Right lobe of liver (tissue), 6 donors: ENCODE measurements at places on chromosomes 6 and 20. TPM values are rescaled to one million over a fixed set of nuclear protein-coding genes. Genes with fewer than 3 reads are reported as not detected.

SCAND1 gene
- total RNA-seq = 105 TPM

CST5 gene
- total RNA-seq = not detected

RPP40 gene
- total RNA-seq = 8.1 TPM

CAGE1 gene
- not detected for total RNA-seq

TBCC gene
- 5.4 TPM for total RNA-seq

C6orf132 gene
- 0.07 TPM for total RNA-seq

- H3K36me3 ChIP-seq = no peaks in the 10 kb centered on the region
- no peaks in the 10 kb centered on the region for H3K27me3 ChIP-seq
- DNase-seq = no peak
- H3K4me1 ChIP-seq = peaks cover 14% of the 10 kb centered on the region
- no peak overlapping the region for H3K27ac ChIP-seq
These were observed 10.8 kb upstream of the TAAR1 start for GRCh38 chr6:132669690-132670291.

DNA sequence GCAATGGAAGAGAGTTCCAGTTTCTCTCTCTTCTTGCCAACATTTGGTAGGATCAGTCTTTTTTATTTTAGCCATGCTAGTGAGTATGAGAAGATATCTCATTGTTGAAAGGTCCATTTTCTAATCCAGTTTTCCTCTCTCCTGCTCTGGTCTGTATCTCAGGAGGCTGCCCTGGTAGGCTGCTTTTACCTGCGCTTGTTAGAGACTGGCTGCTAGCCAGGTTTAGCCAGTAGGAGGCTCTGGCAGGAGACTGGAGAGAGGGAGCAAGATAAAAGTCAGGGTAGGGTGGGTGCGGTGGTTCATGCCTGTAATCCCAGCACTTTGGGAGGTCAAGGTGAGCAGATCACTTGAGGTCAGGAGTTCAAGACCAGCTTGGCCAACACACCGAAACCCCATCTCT is 68.6 kb upstream of the FOXP4 start:
- no peak overlapping the region for H3K27ac ChIP-seq
- no peaks in the 10 kb centered on the region for H3K4me1 ChIP-seq
- no peaks in the 10 kb centered on the region for H3K36me3 ChIP-seq
- DNase-seq = no peak

DNA sequence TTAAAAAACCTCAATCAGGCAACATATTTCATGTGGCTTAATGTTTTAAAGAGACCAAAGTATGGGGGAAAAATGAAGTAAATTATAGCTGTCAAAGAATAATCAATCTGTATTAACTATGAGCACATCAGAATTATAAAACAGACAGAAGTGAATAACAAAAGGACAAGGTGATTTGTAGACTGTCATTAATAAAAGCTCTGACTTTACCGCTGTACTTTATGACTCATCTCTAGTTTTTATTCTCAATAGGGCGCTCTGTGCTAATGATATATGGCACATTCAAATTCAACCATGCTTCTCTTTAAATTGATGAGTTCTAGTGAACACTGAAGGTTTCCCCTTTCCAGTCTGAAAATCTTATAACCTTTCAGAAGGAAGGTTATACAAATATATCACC is 72.0 kb downstream of the PREP start:
- no peak overlapping the region for H3K27ac ChIP-seq
- no peak for DNase-seq
- H3K4me1 ChIP-seq = no peaks in the 10 kb centered on the region
- no peaks in the 10 kb centered on the region for H3K27me3 ChIP-seq
- H3K36me3 ChIP-seq = peaks cover 5% of the 10 kb centered on the region

DNA sequence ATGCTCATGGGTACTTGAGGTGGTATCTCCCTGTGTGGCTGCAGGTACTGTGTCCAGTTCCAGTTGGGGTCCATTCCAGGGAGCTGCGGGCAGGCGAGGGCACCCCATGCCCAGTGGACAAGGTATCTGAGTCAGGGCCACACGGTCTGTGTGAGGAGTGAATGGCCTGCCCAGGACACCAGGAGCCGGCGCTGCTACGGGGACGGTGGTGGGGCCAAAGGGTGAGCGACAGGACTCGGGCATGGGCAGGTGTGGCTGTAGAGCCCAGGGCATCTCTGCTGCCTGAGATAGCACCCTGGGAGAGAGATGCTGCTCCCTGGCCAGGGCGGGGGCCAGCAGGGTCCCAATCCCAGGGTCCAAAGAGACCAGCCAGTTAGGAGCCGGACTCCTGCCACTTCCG is 57.6 kb upstream of the ZNFX1 start:
- H3K4me3 ChIP-seq = no peak overlapping the region
- H3K36me3 ChIP-seq = no peaks in the 10 kb centered on the region
- H3K27ac ChIP-seq = no peak overlapping the region
- no peaks in the 10 kb centered on the region for H3K4me1 ChIP-seq

- no peak for DNase-seq
- no peak overlapping the region for H3K27ac ChIP-seq
- H3K4me1 ChIP-seq = no peaks in the 10 kb centered on the region
- no peaks in the 10 kb centered on the region for H3K27me3 ChIP-seq
- no peaks in the 10 kb centered on the region for H3K36me3 ChIP-seq
- H3K4me3 ChIP-seq = no peak overlapping the region
These were observed 148.7 kb downstream of the PRL start for GRCh38 chr6:22147921-22148776.

DNA sequence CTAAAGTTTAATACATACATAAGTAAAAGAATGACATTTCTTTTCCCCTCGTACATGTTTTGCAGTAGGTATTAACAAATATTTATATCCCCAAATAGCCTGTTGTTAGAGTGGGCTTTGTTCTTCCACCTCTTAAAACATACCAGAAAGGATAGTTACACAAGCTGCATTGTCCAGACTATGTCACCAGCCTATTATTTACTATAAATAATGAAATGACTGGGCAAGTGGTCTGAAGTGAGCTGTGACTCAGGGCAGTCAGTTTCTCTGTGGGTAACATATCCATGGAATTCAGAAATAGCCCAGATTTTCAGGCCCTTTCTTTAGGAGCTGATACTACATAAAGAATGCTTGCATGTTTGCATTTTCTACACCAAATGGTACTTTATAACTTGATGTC is 60.1 kb downstream of the FUT9 start:
- H3K27me3 ChIP-seq = no peaks in the 10 kb centered on the region
- H3K4me3 ChIP-seq = no peak overlapping the region
- no peak for DNase-seq
- no peaks in the 10 kb centered on the region for H3K36me3 ChIP-seq
- H3K4me1 ChIP-seq = no peaks in the 10 kb centered on the region

- H3K27me3 ChIP-seq = no peaks in the 10 kb centered on the region
- H3K4me1 ChIP-seq = no peaks in the 10 kb centered on the region
- H3K36me3 ChIP-seq = no peaks in the 10 kb centered on the region
- no peak overlapping the region for H3K27ac ChIP-seq
- no peak overlapping the region for H3K4me3 ChIP-seq
These were observed 68.6 kb downstream of the EPHA7 start for GRCh38 chr6:93350774-93351173.

GRCh38 chr20:49281913-49282467 is 4.1 kb upstream of the ZNFX1 start:
- peaks cover 6% of the 10 kb centered on the region for H3K4me1 ChIP-seq
- H3K4me3 ChIP-seq = no peak overlapping the region
- no peaks in the 10 kb centered on the region for H3K27me3 ChIP-seq
- H3K27ac ChIP-seq = no peak overlapping the region
- DNase-seq = no peak
- H3K36me3 ChIP-seq = peaks cover 17% of the 10 kb centered on the region

DNA sequence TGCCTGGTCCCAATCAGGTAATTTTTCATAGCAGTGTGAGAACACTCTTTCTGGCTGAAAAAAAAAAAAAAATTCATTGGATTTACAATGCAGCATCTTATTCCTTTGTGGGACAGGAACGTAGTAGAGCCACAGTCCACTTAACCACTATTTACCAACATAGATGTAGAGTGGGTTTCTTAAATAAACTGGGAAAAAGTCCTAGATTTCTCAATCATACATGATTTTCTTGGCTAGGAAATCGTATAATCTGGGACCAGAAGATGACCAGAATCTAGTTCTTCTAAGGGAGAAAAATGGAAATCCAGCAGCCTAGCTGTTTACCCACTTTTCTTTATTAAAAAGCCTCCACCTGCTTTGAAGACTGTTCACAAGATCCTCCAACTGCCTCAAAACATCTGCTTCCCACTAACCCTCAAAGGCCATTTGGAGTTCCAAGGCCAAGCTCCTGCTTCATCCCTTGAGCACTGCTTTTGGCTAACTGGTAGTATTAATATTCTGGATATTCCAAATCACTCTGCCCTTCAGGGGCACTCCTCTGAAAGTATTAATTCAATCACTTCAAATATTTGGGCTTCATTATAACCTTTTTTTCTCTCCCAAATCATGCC is 70.4 kb downstream of the FYN start:
- H3K27ac ChIP-seq = no peak overlapping the region
- no peak overlapping the region for H3K4me3 ChIP-seq
- DNase-seq = no peak
- H3K27me3 ChIP-seq = no peaks in the 10 kb centered on the region
- H3K4me1 ChIP-seq = no peaks in the 10 kb centered on the region
- H3K36me3 ChIP-seq = no peaks in the 10 kb centered on the region

- no peak for DNase-seq
- no peaks in the 10 kb centered on the region for H3K27me3 ChIP-seq
- H3K36me3 ChIP-seq = no peaks in the 10 kb centered on the region
These were observed 118.2 kb upstream of the RIPOR2 start for GRCh38 chr6:25053875-25054371.

DNA sequence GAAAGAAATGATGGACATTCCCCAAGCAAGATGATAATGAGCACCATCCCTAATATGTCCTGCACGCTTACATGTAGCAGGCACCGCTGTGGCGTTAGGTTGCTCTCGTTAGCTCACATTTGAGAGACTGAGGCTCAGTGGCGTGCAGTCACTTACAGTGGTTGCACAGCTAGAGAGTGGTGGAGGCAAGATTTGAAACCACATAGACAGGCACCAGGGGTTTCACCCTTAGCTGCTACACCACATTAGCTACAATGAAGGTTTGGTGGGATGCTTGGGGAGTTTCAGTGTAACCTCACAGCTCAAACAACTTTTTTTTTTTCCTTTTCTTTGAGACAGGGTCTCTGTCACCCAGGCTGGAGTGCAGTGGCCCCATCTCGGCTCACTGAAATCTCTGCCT is 3.7 kb downstream of the COX4I2 start:
- H3K27me3 ChIP-seq = no peaks in the 10 kb centered on the region
- DNase-seq = no peak
- no peaks in the 10 kb centered on the region for H3K36me3 ChIP-seq
- H3K4me1 ChIP-seq = no peaks in the 10 kb centered on the region
- H3K4me3 ChIP-seq = no peak overlapping the region

- H3K4me3 ChIP-seq = no peak overlapping the region
- no peak for DNase-seq
- H3K4me1 ChIP-seq = no peaks in the 10 kb centered on the region
These were observed 21.0 kb downstream of the NOL7 start for GRCh38 chr6:13635948-13636658.

DNA sequence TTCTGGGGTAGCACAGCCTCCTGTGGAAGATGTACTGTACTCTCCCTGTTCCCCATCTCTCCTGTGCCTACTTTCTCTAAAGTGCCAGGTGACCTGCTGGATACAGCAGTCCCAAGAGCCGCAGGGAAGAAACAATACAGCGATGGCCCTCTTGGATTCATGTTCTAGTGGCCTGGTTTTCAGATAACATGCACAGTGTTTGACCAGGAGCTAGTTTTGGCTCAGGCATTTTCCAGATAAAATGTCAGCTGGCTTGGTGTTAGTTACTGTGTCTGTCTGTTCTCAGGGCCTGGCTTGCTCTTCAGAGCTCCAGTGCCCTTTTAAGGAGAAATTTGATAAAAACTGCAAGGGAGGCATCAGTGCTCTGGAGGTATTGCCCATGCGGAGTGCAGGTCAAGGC is 41.3 kb downstream of the GABRR2 start:
- H3K27ac ChIP-seq = no peak overlapping the region
- no peaks in the 10 kb centered on the region for H3K4me1 ChIP-seq
- H3K4me3 ChIP-seq = no peak overlapping the region
- DNase-seq = no peak
- no peaks in the 10 kb centered on the region for H3K27me3 ChIP-seq

DNA sequence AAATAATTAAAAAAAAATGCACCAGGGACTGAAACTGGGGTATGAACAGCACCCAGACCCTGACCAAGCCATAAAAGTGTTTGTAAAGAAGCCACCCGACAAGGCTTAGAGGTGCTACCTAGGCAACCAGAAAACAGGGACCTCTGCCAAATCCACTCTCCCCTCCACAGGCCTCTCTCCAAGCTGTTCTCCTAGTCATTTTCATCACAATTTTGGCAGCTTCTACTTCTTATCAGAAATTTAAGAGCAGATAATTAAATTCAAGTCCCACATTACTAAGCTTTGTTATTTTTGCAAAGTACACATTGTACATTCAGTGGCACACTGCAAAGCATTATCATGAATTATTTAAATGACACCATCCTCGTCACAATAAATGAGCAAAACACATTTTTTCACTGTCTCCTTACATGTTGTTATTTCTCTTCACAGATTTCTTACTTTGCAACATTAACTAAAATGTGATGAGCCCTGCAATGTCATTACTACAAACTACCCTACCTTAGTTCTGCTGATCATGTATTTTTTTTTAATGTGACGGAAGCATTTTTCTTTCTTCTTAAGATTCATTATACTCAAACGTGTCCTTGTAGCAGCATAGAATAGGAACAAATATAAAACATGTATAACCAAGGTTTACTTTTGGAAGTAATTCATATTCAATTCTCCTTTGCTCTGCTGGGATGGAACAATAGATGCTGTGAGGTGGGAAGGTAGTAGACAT is 38.1 kb downstream of the ECT2L start:
- no peak for DNase-seq
- no peaks in the 10 kb centered on the region for H3K27me3 ChIP-seq
- H3K36me3 ChIP-seq = no peaks in the 10 kb centered on the region
- no peak overlapping the region for H3K27ac ChIP-seq
- H3K4me3 ChIP-seq = no peak overlapping the region
- H3K4me1 ChIP-seq = no peaks in the 10 kb centered on the region

DNA sequence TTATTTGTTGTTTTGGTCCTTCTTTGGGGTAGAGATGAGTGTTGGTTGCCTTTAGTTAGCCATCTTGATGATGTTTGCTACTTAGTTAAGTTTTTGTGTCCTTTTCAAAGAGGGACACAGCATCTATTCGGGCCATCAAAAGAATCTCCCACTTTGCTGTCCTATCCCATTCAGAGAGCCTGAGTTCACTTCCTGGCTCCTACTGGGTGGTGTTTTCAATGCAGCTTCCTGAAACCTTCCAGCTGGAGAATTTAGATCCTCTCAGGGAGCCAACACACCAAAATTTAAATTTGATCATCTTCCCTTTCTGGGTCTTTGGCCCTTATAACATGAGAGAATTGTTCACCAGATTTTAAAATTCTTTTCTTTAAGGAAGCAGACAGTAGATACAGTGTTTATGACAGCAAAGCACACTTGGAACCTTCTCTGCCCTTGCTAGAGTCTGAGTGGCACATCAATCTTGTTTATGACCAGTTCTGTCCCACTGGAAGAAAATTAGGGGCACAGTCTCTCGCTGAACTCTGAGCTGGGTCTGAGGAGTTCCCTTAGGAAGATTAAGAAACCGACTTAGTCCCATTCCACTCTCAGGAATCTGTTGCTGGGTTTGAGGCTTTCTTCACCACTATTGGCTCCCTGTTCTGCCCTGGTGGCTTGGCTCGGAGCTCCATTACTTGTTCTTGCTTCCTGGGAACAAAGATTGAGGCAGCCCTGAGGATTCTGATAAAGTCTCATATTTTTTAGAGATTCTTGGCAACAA is 115.5 kb downstream of the CCDC170 start:
- no peak overlapping the region for H3K27ac ChIP-seq
- no peaks in the 10 kb centered on the region for H3K27me3 ChIP-seq
- no peaks in the 10 kb centered on the region for H3K4me1 ChIP-seq
- H3K36me3 ChIP-seq = no peaks in the 10 kb centered on the region
- no peak overlapping the region for H3K4me3 ChIP-seq
